ENCODE measurements at places on chromosomes 1 and 21.
A peak's percentile ranks its signal among the peaks of the same experiment; 100 is the strongest.

DNA sequence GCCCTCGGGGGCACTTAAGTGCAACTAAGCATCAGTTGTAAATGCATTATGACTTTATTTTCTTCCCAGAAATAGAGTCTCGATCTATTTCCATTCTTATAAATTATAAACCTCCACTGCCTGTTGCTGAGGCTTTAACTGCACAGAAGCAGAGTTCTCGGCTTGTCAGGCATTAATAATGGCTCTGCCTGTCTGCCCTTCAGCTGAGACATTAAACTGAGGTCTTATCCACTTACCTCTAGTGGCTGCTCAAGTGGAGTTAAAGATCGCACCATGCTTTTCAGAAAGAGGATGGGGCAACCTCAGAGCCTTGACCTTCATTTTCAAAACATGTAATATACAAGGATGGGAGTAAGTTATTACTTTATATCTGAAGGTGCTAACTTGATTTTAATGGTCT is 597.6 kb upstream of the PRMT6 start:
- no peak for DNase-seq

- no peak for DNase-seq
Measured at GRCh38 chr1:43309405-43310025, 8.7 kb downstream of the TIE1 start.

DNA sequence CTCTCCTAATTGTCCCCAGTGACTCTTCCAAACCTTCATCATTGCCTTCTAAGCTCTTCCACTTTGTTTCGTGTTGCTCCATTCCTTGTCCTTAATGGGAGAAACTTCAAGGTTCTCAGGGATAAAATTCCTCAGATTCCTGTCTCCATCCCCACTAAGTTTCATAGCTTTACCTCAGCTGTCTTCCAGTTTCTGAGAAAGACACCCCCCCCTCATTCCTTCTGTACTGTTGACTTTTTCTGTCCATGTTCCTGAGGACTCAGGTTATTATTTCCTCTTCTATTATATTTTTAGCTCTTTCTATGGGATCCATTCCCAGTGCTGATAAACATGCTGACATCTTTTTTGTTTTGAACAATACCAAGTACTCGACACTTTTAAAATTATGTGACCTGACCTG is 215.3 kb upstream of the PTGFR start:
- DNase-seq: no peak

GRCh38 chr1:174874331-174875053 is 125.3 kb upstream of the CACYBP start:
- DNase-seq: no peak

GRCh38 chr21:42062236-42063022 is 8.7 kb upstream of the UMODL1 start:
- DNase-seq: peak; percentile 90

Data from effector CD4-positive, alpha-beta T cell (primary cell).